ENCODE measurements at places on chromosomes 3 and 15. TPM values are rescaled to one million over a fixed set of nuclear protein-coding genes. Genes with fewer than 3 reads are reported as not detected.

The FOXB1 gene
- 1.6 TPM for total RNA-seq

The FBXW12 gene
- not detected for total RNA-seq

The C3orf52 gene
- 10.1 TPM for total RNA-seq

The RTP1 gene
- not detected for total RNA-seq

The FBLN2 gene
- total RNA-seq, result not detected

All from T-helper 1 cell treated with Interleukin-12 subunit alpha and Interleukin-12 subunit beta and Interleukin-4 antibody, amounts not matched to agents 30 ng/mL and 1 ng/mL, for 36 hours (primary cell).